ENCODE measurements at places on chromosomes 1 and 21.

DNA sequence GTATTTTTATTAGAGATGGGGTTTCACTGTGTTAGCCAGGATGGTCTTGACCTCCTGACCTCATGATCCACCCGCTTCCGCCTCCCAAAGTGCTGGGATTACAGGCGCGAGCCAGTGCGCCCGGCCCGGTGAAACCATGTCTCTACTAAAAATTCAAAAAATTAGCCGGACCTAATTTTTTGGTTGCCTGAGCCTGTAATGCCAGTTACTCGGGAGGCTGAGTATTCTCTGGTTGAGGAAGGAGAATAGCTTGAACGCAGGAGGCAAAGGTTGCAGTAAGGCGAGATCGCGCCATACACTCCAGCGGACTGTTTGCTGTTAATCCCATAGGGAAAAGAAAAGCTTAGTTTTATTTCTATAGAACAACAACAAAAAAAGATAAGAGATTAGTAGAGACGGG, 29.9 kb upstream of the HJV start:
- peak; percentile 83 for DNase-seq

DNA sequence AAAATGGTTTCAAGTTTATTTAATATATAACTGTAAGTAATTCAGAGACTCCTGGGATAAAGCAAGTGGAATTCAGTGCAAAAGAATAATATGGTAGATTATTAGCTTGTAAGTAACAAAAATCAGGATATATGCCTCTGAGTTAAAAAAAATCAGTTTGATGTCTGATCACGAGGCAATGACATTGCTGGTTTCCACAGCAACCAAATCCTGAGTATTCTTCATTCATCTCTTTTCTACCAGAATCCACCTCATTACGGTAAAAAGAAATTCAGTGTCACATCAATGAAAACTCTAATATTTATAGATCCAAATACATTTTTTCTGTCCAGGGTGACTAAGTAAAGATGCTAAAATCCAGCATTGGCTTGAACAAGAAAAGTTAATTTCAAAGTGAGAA, 642.3 kb upstream of the TMPRSS15 start:
- DNase-seq = no peak

DNA sequence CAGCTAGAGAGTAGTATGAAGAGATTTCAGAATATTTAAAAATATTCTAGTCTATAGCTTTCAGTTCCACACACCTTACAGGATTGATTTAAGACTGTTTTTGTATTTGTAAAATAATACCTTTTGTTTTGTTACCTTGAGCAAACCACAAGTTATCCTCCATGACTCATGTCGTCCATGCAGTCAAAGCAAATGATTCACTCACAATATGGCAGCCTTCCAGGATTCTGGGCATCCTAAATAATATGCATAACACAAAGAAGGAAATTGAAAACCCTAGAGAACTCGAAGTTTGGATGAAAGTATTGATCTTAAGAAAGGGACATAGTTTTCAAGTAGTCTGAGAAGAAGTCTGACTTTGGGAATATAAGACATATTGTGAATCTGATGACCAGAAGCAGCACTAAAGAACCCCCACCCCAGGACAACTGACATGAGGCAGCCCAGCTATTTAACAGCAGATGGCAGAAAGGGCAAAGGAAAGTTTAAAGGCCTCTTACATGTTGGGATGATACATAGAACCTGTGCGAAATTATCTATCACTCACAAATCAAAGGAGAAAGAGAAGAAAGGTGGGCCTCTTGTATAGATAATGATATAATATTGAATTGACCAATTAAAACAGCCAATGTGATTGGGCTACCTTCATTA, 857.9 kb downstream of the BRINP3 start:
- DNase-seq = no peak

GRCh38 chr1:3841491-3841890, 15.5 kb downstream of the CEP104 start:
- DNase-seq = no peak

- DNase-seq = no peak
These were observed 137.8 kb downstream of the LIPI start for GRCh38 chr21:14072761-14073535.

- DNase-seq = no peak
These were observed 55.1 kb downstream of the MACO1 start for GRCh38 chr1:25485536-25486411.

DNA sequence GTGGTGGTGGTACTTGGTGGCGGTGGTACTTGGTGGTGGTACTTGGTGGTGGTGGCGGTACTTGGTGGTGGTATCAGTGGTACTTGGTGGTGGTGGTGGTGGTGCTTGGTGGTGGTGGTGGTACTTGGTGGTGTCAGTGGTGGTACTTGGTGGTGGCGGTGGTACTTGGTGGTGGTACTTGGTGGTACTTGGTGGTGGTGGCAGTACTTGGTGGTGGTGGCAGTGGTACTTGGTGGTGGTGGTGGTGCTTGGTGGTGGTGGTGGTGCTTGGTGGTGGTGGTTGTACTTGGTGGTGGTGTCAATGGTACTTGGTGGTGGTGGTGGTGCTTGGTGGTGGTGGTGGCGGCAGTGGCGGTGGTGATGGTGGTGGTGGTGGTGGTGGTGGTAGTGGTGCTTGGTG, 20.2 kb downstream of the COQ8A start:
- no peak for DNase-seq

DNA sequence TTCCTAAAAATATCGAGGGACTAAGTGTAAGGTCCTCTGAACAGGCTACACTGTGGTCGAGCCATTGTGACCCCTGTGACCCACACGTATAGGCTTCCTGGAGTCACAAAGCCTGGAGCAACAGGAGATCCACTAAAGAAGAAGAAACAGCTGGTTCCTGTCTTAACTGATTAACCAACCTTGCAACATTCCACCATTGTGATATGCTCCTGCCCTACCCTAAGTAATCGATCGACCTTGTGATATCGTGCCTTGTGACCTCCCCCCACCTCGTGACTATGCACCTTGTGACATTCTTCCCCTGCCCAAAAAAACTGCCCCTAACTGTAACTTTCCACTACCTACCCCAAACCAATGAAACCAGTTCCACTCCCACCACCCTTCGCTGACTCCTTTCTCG, 304.6 kb upstream of the FAM78B start:
- DNase-seq = no peak

- DNase-seq = no peak
These were observed 85.9 kb downstream of the TYW3 start for GRCh38 chr1:74818661-74819456.

DNA sequence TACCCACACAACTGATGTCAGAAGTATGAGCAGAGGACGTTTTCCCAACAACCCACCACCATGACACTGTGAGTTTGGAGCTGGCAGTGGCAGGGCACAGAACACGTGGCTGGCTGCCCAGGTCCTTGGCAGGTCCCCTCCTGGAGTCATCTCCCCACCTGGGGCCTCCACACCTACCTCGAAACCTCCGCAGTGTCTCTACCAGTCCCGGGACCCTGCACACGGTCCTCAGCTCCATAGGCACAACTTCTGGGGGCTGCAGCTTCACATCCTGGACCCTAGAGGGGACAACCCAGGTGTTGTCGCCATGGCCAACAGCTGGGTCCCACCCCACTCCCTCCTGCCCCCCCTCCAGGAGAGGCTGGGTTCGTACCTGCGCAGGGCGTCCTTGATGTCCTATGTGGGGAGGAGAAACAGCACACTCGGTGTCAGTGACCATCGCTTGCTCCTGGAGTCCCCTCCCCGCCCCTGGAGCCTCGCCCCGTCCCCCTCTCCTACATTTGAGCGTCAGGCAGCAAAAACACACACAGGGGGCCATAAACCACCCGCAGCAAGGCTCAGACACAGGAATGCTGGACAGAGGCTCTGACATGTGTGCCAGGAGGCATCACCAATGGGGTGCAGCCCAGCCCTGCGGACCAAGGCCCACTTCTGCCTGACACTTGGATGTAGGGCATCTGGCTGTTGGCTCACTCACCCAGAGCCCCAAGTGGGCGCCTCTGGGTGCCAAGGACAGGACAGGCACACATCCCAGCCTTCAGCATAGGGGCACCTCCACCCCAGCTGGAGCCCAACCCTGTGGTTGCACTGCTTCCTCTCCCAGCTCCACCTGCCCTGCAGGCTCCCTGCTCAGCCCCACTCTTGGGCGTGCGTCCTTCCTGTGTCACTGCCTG, 9.6 kb downstream of the TRIM11 start:
- no peak for DNase-seq

GRCh38 chr1:99675994-99676393, 30.1 kb downstream of the PALMD start:
- DNase-seq = no peak

GRCh38 chr1:156143765-156144489, 9.5 kb upstream of the SEMA4A start:
- DNase-seq = no peak

- DNase-seq = no peak
These were observed 64.8 kb downstream of the ERG start for GRCh38 chr21:38433471-38433870.

DNA sequence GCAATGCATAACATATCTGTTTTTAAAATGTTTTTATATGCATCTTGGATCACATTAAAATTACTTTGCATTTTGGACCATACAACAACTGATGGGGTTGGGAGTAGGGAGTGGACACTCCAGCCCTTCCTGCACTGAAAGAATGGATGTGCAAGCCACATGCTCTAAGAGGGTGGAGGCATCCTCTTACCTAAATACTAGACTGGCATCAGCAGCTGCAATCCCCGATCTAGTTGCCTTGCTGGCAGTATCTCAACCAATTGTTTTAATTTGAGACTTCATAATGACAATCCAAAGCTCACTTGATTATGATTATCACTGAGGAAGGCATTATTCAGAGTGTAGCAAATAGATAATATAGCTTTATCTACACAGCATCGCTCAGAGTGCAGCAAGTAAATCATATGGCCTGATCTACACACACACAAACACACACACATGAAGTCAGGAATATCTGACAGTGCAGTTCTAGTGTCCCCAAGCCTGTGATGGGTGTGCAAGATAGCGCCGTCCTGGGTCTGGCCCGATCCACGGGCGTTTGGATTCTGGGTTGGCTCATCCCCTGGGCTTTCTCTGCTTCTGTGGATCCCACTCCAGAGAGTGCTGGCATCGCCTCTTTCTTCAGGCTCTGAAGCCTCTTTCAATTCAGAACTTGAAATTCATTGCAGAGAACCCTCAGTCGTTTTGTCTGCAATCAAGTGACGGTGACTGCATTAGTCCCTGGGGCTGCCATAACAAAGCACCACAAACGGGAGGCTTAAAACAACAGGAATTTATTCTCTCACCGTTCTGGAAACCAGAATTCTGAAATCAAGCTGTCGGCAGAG, 181.3 kb downstream of the ETS2 start:
- no peak for DNase-seq

- DNase-seq = no peak
These were observed 3.8 kb downstream of the SGIP1 start for GRCh38 chr1:66537718-66538117.

DNA sequence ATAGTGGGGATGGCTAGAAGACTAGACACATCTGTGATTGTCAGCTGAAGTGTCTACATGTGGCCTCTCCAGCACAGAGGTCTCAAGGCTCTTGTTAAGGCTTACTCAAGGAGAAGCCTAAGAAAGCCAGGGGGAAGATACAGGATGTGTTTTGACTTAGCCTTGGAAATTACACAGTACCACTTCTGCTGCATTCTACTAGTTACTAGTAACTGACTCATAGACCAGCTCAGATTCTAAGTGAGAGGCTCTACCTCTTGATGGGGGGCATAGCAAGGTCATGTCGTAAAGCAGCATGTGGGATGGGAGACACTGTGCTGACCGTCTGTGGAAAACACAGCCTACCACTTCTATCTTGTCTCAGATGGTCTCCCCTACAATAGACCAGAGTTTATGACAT, 99.5 kb downstream of the UBE2U start:
- DNase-seq = no peak

DNA sequence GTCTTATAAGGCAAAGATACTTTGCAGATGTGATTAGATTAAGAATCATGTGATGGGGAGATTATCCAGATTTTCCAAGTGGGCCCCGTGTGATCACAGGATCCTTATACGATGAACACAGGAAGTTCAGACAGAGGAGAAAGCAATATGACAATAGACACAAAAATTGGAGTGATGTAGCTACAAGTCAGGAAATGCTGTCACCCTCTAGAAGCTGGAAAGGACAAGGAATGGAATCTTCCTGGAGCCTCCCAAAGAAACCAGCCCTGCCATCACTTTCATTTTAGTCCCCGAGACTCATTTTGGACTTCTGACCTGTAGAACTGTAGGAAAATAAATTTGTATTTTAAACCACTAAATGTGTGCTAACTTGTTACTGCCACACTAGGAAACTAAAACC, 61.9 kb upstream of the C1orf21 start:
- DNase-seq = no peak

GRCh38 chr1:1599030-1599934, 653 bp downstream of the FNDC10 start:
- DNase-seq = no peak

DNA sequence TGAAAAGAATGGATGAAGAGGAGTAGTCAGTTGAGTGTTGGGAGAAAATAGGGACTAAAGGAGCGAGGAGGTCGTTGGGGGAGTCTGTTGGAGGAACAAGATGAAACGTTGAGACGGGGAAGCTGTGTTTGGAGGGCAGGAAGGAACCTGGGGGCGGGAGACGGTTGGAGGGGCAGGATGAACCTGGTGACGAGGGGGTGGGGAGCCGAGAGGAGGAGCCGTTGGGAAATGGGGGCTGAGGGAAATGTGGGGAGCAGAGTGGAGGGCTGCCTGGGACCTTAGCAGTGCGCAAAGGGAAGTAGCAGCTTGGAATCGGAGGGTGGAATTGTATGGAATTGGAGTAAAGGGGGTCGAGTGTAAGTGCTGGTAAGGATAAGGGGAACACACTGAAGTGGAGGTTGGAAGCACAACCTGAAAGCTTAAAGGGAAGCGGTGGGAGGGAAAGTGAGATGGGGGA, 630 bp downstream of the MTF2 start:
- peak; percentile 39 for DNase-seq

DNA sequence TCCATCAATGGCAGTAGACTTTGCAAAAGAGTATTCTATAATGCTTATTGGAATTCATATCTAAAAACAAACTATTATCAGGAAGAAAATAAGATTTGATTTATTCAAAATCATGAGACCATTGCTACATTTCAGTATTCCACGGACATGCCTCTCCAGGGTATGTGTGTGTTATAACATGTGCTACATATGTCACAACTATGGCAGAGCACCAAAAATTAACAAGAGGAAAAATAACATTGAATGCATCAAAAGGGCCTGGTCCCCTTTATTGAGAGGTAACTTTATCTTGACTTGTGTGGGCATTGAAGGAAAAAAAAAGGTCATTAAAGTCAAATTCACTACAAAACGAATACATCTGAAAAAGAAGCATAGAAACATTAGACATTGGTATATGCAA, 22.6 kb upstream of the LRRC8B start:
- no peak for DNase-seq

GRCh38 chr1:58657082-58657481, 42.8 kb downstream of the MYSM1 start:
- no peak for DNase-seq

Measured in GM06990 (cell line).